Activated naive CD4-positive, alpha-beta T cell (primary cell): ENCODE measurements at places on chromosomes 16 and 17.

DNA sequence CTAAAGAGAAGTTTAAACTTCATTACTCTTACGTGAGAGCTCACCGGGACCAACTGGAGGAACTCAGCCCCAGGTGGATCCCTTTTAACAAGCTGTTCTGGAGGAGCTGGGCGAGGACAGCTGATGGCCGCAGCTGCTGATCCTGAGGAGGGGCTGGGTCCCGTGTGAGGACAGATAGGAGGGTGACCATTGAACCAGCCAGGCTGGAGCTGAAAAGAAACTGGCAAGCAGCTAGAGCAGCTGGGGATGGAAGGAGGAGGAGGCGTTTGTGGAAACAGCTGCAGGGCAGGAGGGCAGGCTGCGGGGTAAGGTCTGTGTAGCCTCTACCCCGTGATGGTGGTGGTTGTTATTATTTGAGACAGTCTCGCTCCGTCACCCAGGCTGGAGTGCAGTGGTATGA, 119.5 kb downstream of the AATF start:
- DNase-seq = no peak

- DNase-seq = no peak
These were observed 102.7 kb upstream of the DNAH9 start for GRCh38 chr17:11495613-11496012.

GRCh38 chr16:1651094-1651973, 26.7 kb upstream of the JPT2 start:
- no peak for DNase-seq

- DNase-seq = no peak
These were observed 667.4 kb upstream of the SALL1 start for GRCh38 chr16:51818342-51818944.

DNA sequence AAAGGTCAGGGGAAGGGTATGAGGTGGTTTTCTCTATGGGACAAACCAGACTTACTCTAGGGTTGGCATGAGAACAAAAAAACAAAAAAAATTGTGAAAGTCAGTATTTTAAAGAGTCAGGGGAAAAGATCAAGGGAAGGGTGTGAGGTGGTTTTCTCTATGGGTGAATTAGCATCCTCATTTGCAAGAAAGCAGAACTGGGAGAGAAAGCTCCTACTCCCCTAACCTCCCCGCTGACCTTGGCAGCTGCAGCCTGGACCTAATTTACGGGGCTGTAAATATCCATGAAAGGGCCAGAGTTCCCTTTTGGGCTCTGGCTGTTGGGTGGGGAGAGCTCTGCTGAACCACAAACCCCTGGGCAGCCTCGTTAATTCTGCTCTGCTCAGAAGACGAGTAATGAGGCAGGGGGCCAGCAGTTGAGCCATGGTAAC, 10.6 kb downstream of the RHBDL3 start:
- DNase-seq = no peak
